Stimulated activated CD4-positive, alpha-beta T cell treated with anti-CD3 and anti-CD28 coated beads, TNF-alpha, amount 100 ng/mL, for 24 hours (primary cell): ENCODE measurements at places on chromosomes 5 and 9.

- DNase-seq: no peak
Observed at GRCh38 chr9:134620751-134621557, 20.6 kb upstream of the COL5A1 start.

- no peak for DNase-seq
Observed at GRCh38 chr5:68137511-68138140, 77.9 kb upstream of the PIK3R1 start.

DNA sequence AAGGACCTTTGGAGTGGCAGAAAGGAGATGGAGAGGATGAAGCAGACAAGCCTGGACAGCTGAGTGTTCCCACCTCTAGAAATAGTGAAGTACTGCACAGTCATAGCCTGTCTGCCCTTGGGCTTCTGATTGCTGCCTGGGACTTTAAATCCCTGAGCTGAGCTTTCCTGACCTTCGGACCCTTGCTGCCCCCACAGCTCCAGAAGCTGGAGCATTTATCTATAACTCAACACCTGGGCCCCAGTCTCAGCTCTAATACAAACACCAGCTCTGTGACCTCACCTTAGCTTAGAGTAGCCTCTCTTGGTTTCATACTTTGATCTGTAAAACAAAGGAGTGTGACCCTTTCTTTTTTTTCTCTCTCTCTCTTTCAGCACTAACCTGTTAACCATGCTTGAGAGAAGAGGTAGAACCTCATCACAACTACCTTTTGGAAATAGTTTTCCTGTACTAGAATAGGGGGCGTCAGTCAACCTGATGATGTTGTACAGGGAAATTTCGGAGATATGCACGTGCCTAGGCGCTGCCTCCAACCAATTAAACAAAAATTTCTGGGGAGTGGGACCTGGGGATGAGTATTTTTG is 25.4 kb upstream of the ELL2 start:
- DNase-seq: no peak

GRCh38 chr9:128714586-128715435 is 9.1 kb downstream of the ZDHHC12 start:
- no peak for DNase-seq

GRCh38 chr5:57817001-57817453 is 334.4 kb upstream of the ACTBL2 start:
- DNase-seq: no peak

DNA sequence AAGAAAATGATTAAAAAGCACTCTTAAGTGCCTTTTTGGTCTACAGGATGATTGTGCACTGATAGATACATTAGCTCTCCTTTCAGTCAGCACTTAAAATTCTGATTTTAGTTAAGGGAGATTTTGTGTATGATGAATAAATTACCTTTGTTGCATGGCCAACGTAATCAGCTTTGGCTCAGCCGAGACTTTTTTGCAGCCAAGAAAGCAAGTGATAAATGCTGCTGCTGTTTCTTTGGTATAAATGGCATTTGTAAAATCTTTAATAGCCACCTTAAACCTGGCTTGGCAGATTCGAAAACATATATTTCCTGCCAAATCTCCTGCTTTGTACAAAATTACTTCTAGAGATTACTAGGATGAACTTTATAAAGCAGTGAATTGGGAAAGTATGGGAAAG is 147.7 kb downstream of the DCP2 start:
- no peak for DNase-seq

DNA sequence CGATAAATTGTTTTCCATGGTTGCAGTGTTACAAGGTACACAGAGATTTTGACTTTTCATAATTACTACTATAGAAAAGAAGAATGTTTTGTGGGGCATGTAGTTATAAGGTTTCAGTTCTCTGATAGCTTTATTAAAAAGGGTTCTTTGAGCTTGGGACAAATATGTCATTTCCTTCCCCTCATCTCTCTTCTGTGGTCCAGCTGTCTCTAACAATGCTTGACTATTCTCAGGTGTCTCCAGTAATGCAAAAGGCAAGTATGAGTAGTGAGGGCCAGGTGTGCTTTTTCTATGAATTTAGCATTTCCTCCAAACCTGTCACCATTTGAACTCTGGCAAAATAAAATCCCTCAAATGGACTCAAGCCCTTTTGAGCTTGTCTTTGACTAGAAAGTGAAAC is 84.3 kb downstream of the SLF1 start:
- no peak for DNase-seq

DNA sequence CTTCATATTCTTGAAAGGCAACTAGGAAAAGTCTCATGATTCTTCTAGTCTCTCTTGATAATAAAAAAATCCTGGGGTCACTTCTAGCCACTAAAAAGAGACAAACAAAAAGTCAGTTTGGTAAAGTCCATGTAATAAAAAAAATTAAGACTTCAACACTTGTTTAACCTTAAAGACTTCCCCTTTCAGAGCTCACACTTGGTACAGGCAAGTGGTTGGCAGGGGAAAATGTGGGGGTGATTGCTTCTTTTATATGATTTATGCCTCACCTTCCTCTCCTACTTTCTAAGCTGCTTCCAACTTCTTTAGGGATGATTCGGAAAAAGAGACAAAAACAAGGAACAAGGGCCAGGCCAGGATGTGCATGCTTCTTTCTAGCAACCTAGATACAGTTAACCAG is 5.1 kb upstream of the ERCC6L2 start:
- DNase-seq: no peak

GRCh38 chr5:1751864-1752822 is 47.5 kb downstream of the MRPL36 start:
- DNase-seq: no peak

DNA sequence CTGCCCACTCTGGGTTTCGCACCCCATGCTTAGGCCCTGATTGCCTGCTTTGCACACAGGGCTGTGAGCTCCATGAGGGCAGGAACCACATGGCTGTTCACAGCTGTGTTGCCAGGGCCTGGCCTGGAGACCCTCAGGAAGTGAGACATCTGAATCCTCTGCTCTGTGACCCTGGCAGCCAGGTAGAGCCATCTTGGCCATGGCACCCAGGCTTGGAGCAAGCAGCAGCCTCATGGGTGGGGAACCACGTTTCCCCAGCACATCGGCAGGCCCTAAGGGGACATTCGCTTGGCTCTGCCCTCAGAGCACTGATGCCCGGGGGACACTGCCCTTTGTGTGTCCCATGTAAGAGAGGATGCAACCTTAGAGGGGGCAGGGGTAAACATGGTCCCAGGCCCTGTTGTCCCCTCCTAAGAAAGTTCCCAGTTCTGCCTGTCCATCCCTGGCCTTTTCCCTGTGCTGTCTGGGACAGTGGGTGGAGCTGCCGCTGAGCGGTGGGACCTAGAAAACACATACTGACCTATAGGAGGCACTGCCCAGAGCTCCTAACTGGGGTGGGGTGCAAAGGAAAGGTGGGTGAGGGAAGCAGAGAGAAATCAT is 144.1 kb upstream of the IER5L start:
- no peak for DNase-seq

DNA sequence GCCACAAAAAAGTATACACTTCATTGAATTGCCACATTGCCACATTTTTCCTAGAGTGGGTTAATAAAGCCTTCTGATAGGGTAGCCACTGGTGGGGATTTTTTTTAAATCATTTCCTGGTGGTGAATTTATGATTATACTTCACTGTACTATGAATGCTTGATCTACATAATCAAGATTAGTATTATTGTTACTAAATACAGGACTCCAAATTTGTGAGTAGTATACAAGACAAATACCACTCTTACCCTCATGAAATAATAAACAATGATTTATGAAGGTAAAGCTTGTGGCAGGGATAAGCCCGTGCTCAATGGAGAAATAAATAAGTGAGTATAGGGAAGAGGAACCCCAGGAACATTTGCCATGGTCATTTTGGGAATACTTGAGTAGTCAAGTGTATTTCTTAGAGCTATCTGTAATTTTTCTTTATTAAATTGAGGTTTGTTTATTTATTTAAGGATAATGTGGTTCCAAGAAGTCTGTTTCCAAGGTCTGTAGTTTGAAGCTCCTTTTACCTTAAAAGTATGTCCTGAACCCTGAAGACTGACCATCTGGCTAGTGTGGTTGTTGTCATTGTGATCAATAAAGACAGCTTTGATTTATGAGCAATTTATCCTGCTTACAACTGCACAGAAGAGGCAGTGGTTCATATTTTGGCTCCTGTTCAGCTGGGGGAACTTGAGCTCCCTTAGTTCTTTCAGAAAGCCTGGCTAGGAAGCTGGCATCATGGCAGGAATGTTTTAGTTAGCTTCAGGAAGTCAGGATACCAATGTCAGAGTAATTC is 118.6 kb downstream of the ZSWIM6 start:
- DNase-seq: no peak

DNA sequence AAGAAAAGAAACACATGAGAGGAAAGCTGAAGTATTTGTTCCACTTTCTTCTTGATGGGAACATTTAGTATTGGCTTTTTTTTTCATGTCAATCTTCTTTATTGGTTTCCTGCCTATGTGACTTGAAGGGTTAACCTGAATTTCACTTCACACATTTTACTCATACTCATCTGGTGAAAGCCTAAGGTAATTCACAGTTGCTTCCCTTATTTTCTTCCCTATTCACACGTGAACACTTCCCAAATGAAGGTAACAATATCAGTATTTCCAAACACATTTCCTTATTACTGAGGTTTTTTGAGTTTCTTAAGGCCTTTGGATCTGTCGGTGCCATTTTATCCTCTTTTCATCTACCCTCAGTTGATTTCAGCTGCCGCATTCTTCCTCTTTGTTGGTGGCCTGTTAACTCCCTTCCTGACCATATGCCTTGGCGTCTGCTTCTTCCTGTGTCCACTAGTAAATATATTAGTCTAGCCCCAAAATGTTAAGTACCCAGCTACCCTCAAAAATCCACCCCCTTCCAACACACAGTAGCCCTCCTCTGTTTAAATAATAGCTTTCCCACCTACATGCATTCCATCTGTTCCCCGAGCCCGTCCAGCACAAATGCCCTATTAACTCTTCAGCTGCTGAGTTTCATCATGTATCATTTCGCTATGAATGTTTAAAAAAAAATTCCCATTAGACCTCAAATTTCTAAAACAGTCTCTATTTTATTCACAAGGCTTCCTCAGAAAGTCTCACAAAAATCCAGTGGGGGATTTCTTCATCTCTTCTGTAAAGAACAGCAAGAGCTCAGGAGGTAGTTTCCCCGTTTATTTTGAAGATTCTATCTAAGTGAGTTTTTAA is 97.3 kb downstream of the USP20 start:
- DNase-seq: no peak

DNA sequence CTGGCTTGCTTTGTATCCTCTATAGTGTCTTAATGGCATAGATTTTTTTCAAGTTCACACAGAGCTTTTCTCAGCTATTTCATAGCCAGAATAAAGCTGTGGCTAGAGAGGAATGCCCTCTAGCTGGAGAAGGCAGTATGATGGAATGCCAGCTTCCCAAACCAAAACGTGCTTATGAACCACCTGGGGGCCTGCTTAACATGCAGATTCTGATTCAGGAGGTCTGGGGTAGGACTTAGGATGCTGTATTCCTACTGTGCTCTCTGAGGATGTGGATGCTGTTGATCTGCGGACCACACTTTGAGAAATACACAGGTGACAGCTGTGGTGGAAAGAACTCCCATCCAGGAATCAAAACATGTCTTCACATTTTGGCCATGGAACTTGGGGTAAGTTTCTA is 49.9 kb upstream of the DPYSL3 start:
- no peak for DNase-seq

- no peak for DNase-seq
Observed at GRCh38 chr5:107476783-107477182, 194.0 kb downstream of the EFNA5 start.

- no peak for DNase-seq
Observed at GRCh38 chr9:73039271-73040263, 86.7 kb upstream of the ALDH1A1 start.

DNA sequence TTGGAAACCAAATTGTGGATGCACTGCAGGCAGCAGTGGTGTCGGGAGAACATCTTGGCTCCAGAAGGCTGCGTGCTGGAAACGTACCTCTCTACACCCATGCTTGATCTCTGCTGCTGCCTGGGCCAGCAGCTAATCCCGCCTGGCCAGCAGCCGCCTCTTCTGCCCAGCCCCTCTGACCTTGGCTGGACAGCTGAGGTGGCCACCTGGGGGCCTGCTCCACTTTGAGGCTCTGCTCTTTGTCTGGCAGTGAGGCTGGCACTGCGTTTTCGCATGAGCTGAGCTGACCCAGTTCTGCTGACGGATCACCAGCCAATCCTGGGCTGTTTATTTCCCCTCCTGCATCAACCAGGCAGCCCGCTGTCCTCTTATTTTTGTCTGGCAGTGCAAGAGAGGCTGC is 154.9 kb downstream of the TENT4A start:
- no peak for DNase-seq

GRCh38 chr5:16995372-16995771 is 59.3 kb upstream of the MYO10 start:
- DNase-seq: no peak

DNA sequence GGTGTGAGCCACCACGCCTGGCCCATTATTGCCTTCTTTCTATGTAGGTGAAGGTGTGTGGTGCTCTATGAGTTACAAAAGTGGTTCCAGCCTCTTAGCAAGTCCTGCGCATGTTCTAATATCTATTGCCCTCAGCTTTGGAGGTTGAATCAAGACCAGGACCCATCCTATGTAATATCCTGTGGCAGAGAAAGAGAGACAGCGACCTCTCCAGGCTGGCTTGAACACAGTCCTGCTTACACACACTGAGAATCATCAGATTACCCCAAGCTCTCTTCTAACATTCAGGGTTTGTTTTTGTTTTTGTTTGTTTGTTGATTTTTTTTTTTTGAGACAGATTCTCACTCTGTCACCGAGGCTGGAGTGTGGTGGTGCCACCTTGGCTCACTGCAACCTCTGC is 94.7 kb upstream of the OSMR start:
- no peak for DNase-seq

GRCh38 chr9:23822261-23823169 is 3.5 kb downstream of the ELAVL2 start:
- no peak for DNase-seq

- no peak for DNase-seq
Observed at GRCh38 chr5:29296548-29296947, 1896.9 kb upstream of the CDH6 start.

GRCh38 chr5:167233507-167234220 is 1057.8 kb upstream of the WWC1 start:
- no peak for DNase-seq

GRCh38 chr5:31587546-31587945 is 51.4 kb upstream of the PDZD2 start:
- DNase-seq: no peak

DNA sequence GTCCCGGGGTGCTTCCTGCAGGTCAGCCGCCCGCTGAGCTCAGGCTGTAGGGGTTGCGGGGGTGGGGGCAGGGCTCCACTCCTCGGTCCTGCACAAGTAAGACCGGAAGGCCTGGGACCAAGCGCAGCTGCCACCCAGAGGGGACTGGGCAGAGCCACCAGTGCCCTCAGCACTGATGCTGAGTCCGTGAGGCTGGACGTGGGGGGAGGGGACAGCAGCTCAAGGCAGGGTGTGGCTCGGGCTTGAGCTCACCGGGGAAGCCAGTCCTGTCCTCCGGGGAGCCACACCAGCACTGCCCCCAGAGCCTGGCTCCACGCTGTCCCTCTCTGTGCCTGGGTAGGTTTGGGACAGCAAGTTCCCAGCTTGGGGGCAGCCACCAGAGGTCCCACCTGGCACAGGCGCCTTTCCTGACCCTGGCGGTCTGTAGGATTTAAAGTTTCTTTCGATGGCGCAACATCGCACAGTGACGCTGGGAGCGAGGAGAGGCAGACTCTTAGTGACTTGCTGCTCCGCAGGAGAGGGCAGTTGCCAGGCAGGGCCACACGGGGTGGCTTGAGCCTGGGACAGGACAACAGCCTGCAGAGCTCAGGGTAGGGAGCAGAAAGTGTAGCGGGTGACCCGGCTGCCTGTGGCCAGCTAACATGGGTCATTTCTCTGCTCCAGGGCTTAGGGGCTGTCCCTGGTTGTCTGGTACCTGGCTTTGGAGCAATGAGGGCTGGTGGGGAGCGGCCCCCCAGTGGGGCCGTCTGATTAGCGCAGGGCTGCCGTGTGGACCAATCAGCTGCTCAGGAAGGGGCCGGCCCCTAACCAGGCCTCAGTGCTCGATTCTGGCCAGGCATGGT is 5.7 kb downstream of the LCN1 start:
- DNase-seq: no peak
